ENCODE measurements at places on chromosomes 7 and 10. TPM values are rescaled to one million over a fixed set of nuclear protein-coding genes. Genes with fewer than 3 reads are reported as not detected.

- no peaks in the 10 kb centered on the region for H3K4me1 ChIP-seq
- no peak overlapping the region for H3K4me3 ChIP-seq
- peaks cover 5% of the 10 kb centered on the region for H3K27me3 ChIP-seq
- no peak overlapping the region for H3K27ac ChIP-seq
- H3K36me3 ChIP-seq = no peaks in the 10 kb centered on the region
Measured at GRCh38 chr7:138768241-138768640, 29.6 kb upstream of the TMEM213 start.

- no peaks in the 10 kb centered on the region for H3K4me1 ChIP-seq
- no peak overlapping the region for H3K4me3 ChIP-seq
- no peak for DNase-seq
- H3K36me3 ChIP-seq = no peaks in the 10 kb centered on the region
Measured at GRCh38 chr7:37100735-37101331, 347.8 kb downstream of the ELMO1 start.

DNA sequence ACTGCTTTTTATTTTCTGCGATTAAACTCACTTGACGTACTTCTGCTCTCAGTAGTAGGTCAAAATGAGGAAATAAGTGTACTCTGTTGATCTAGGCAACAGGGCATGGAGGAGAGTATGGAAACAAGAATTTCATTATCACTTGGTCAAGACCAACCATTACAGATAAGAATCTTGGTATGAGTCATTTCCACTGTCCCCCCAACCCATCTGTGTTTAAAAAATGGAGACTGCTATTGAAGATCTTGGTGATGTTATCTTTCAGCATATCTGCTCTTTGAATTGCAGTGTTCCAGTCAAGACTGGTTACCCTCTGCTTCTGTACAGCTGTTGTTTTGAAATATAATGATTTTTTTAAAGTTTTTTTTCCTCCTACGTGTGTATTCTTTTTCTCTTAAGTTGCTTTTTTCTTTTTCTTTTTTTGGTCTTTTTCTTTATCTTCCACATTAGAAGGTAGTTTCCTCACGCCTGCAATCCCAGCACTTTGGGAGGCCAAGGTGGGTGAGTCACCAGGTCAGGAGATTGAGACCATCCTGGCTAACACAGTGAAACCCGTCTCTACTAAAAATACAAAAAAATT, 11.7 kb downstream of the STAM start:
- no peak for DNase-seq
- H3K4me1 ChIP-seq = peaks cover 63% of the 10 kb centered on the region
- H3K4me3 ChIP-seq = no peak overlapping the region

DNA sequence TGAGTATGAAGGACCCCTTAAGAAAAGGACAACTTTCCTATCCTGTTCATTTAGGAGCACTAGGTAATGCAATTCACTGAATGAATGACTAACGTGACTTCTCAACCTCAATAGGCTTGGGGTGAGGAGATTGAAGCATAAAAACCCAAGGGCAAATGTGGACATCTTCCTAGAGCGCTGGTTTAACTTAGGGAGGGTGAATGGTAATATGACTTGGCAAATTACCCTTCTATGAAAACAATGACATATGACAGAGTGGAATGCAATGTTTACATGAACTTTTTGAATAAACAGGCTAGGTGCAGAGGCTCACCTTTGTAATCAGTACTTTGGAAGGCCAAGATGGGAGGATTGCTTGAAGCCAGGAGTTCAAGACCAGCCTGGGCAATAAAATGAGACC, 83.9 kb upstream of the ANK3 start:
- H3K27ac ChIP-seq = no peak overlapping the region
- peaks cover 3% of the 10 kb centered on the region for H3K27me3 ChIP-seq
- no peaks in the 10 kb centered on the region for H3K36me3 ChIP-seq
- H3K4me3 ChIP-seq = no peak overlapping the region
- H3K4me1 ChIP-seq = peaks cover 3% of the 10 kb centered on the region
- DNase-seq = no peak

SUN3 gene
- not detected for total RNA-seq

DNA sequence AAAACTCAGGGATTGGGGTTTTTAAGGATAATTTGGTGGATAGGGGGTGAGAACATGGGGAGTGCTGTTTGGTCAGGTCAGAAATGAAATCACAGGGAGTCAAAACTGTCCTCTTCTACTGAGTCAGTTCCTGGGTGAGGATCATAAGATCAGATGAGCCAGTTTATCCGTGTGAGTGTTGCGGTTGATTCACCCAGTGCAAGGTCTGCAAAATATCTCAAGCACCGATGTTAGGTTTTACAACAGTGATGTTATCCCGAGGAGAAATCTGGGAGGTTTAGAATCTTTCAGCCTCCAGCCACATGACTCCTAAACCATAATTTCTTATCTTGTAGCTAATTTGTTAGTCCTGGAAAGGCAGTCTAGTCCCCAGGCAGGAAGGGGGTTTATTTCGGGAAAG, 31.7 kb upstream of the AGR2 start:
- no peak for DNase-seq
- peaks cover 31% of the 10 kb centered on the region for H3K4me1 ChIP-seq
- no peak overlapping the region for H3K4me3 ChIP-seq

DNA sequence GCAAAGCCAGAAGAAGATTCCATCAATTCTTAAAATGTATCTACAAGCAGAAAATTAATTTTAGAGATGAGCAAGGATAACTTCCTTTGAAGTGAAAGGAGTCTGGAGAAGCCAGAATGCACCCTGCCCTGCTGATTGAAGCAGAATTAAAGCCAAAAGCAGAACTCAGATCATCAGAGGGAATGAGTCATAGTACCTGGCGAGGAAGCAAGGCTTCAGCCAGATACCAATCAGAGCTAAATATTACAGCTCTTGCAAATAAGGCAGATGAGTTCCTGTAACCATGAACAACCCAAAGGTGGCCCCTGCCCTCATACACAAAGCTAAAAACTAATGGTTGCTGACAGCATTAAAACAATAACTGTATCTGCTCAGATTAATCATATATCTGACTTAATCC, 10.4 kb downstream of the HTR7 start:
- peaks cover 3% of the 10 kb centered on the region for H3K27me3 ChIP-seq
- peaks cover 6% of the 10 kb centered on the region for H3K36me3 ChIP-seq
- no peak for DNase-seq
- no peak overlapping the region for H3K27ac ChIP-seq
- H3K4me3 ChIP-seq = no peak overlapping the region

DNA sequence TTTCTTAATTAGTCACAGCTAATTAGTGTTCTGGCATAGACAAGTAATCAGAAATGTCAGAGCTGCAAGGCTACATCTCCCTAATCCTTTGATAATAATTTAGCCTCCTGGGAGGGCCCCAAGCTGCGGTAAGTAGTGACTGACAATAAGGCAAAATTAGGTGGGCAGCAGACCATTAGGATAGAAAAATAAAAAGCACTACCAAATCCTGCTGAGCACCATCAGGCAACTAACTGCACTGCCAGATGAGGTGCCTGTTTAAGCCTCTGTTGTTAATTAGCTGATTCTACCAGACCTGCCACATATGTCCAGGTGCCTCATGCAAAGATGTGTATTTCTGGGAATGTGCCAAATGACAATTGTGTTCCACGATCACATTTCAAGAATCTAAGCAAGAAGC, 32.5 kb upstream of the FEZF1 start:
- no peaks in the 10 kb centered on the region for H3K4me1 ChIP-seq
- H3K27me3 ChIP-seq = peaks cover 9% of the 10 kb centered on the region
- H3K27ac ChIP-seq = no peak overlapping the region
- no peak for DNase-seq
- H3K36me3 ChIP-seq = no peaks in the 10 kb centered on the region

DNA sequence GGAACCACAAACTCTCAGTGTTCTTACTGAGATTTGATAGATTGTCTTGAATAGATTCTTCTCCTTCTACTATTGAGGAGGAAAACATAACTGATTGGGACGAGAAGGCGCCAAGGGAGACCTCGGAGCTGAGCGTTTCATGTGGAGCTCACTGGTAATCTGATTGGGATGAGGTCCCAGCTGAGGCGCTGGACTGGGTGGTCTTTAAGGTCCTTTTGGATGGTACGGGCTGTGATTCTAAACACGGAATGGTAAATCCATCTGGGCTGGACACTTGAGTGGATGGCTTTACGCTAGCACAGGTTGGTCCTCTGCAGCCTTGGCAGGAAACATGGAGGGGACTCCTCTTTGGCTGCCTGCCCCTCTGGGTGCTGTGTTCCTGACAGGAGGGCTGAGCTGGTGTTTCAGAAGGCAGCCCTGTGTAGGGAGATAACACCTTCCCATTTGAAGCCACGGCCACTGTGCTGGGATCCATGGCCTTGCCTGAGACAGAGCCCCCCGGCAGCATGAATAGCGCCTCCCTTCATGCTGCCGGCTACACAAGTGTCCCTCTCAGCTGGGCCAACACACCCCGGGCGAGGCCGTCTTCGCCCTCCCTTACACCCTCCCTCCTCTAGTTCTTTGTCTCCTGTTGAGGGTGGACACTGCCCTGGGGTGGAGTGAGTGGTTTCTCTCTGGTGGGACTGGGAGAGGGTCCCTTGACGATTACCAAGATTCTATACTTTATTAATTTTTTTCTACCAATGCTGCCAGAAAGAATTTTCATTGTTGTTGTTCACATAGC, 203.2 kb upstream of the SHH start:
- no peaks in the 10 kb centered on the region for H3K27me3 ChIP-seq
- H3K4me1 ChIP-seq = no peaks in the 10 kb centered on the region
- DNase-seq = no peak
- no peaks in the 10 kb centered on the region for H3K36me3 ChIP-seq
- H3K4me3 ChIP-seq = no peak overlapping the region

BBIP1 gene
- 22.2 TPM for total RNA-seq

- H3K27ac ChIP-seq = peak overlapping the region; percentile 98
- no peak overlapping the region for H3K4me3 ChIP-seq
- DNase-seq = no peak
- peaks cover 59% of the 10 kb centered on the region for H3K4me1 ChIP-seq
- no peaks in the 10 kb centered on the region for H3K27me3 ChIP-seq
Measured at GRCh38 chr7:132065193-132065988, 509.0 kb upstream of the PODXL start.

- no peak overlapping the region for H3K27ac ChIP-seq
- peaks cover 44% of the 10 kb centered on the region for H3K4me1 ChIP-seq
- no peak for DNase-seq
- no peaks in the 10 kb centered on the region for H3K27me3 ChIP-seq
- no peaks in the 10 kb centered on the region for H3K36me3 ChIP-seq
- H3K4me3 ChIP-seq = no peak overlapping the region
Measured at GRCh38 chr10:6929148-6929830, 349.2 kb upstream of the PRKCQ start.

NPTX2 gene
- 1.4 TPM for total RNA-seq

HNRNPA2B1 gene
- total RNA-seq = 313 TPM

SLC13A1 gene
- not detected for total RNA-seq

- no peak overlapping the region for H3K4me3 ChIP-seq
- peaks cover 11% of the 10 kb centered on the region for H3K4me1 ChIP-seq
- H3K27me3 ChIP-seq = peaks cover 4% of the 10 kb centered on the region
- no peak overlapping the region for H3K27ac ChIP-seq
- no peak for DNase-seq
Measured at GRCh38 chr7:50538478-50538877, 26.7 kb downstream of the DDC start.

CCDC7 gene
- total RNA-seq = 10.2 TPM

DNA sequence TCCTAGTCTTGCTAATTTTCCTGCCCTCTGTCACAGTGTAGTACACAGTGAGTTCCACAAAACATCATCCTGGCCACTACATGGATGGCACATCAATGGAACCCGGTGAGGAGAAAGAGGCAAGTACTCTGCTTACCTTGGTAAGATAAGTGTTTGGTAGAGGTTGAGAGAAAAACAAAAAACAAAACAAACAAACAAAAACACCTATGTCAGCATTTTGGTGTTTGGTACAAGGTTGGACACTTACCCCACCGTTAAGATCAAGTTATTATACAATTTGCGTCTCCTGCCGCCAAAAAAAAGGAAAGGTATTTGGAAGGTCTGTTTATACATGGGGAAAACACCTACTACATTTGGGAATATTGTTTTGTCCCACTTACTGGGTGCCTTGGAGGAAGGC, 72.7 kb downstream of the ZNF248 start:
- no peaks in the 10 kb centered on the region for H3K4me1 ChIP-seq
- DNase-seq = no peak
- no peaks in the 10 kb centered on the region for H3K27me3 ChIP-seq
- no peaks in the 10 kb centered on the region for H3K36me3 ChIP-seq

GRCh38 chr7:30249986-30250774, 34.2 kb upstream of the ZNRF2 start:
- H3K27me3 ChIP-seq = peaks cover 8% of the 10 kb centered on the region
- no peaks in the 10 kb centered on the region for H3K36me3 ChIP-seq
- peaks cover 36% of the 10 kb centered on the region for H3K4me1 ChIP-seq
- no peak overlapping the region for H3K4me3 ChIP-seq
- DNase-seq = no peak

- no peak overlapping the region for H3K27ac ChIP-seq
- DNase-seq = no peak
- H3K36me3 ChIP-seq = no peaks in the 10 kb centered on the region
Measured at GRCh38 chr7:88256906-88257305, 37.1 kb upstream of the SRI start.

GNGT1 gene
- not detected for total RNA-seq

GRCh38 chr10:126476246-126476645, 88.0 kb upstream of the ADAM12 start:
- DNase-seq = no peak
- no peaks in the 10 kb centered on the region for H3K27me3 ChIP-seq
- H3K36me3 ChIP-seq = no peaks in the 10 kb centered on the region
- H3K27ac ChIP-seq = peak overlapping the region; percentile 57
- no peak overlapping the region for H3K4me3 ChIP-seq

Measured in chondrocyte (in vitro differentiated cells).